ENCODE measurements at places on chromosomes 6 and 20.

DNA sequence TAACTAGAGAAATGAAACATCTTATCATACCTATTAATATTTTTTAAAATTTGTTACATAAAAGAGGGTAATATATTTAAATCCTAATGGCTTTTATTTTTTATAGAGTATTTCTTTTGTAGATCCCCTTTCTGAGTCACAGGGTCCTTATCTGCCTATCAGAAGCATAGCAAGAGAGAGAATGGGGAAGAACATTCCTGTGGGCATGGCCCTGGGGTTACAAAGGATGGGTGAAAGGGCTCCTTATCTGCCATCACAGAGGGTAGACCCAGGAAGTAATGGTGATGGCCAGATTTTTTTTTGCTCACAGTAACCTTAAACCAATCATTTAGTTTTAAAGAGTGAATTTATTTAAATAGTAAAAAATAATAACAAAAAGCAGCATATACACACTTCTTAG, 582.1 kb upstream of the HTR1E start:
- DNase-seq = no peak

- no peak for DNase-seq
Observed at GRCh38 chr6:44001318-44002066, 125.8 kb downstream of the MRPL14 start.

GRCh38 chr20:64181391-64181790, 17.1 kb downstream of the MYT1 start:
- DNase-seq = no peak

GRCh38 chr6:46233129-46233528, 62.3 kb upstream of the ENPP5 start:
- no peak for DNase-seq

- DNase-seq = peak; percentile 85
Observed at GRCh38 chr6:112337209-112337638, 9.9 kb upstream of the RFPL4B start.

DNA sequence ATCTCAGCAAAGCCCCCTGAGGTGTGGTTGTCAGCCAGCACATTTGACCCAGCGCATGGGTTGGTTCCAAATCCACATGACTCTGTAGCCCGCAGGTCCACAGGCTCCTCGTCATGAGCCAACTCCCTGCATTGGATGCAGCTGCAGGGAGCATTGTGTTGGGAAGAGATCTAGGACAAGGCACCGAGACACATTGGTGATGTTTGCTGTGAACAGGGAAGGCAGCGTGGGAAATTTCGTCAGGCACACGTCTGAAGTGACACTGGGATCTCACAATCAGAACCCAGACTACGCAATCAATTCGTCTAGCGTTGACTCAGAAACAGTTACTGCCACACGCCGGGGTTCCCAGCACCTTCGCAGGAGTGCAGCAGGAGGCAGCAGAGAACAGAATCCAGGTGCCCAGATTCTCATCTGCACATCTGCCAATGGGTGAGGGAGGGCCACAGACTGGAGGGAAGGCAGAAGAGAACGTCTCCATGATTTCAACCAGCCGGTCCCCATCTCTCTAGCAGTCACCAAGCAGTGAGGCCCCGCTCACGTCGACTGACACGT, 177.0 kb downstream of the TTLL2 start:
- DNase-seq = no peak
